Gastroesophageal sphincter (tissue), 4 donors: ENCODE measurements at places on chromosomes 6 and 20. TPM values are rescaled to one million over a fixed set of nuclear protein-coding genes. Genes with fewer than 3 reads are reported as not detected.

- ATAC-seq: peak; percentile 70
Observed at GRCh38 chr6:15879371-15880261, 216.8 kb upstream of the DTNBP1 start.

SLC52A3 gene
- 0.67 TPM for total RNA-seq

SIM1 gene
- not detected for total RNA-seq

TCP11 gene
- total RNA-seq: not detected

DNA sequence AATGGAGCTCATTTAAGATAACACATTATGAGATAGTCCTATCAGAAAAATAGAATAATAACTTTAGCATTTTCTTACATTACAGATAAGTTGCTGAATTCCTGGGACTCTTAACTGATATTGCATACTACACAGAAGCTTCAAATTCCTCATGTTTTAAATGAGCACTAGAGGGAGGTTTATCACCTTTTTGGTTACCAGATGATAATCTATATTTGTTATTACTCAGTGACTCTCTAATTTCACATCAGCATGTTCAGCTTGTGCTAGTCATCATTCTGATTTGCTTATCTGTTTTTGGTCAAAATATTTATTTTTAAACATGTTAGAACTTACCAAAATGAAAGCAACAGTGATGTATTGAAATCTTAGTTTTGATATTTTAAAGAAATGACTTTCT lies 20.5 kb upstream of the GJA10 start:
- no peak for ATAC-seq

DNA sequence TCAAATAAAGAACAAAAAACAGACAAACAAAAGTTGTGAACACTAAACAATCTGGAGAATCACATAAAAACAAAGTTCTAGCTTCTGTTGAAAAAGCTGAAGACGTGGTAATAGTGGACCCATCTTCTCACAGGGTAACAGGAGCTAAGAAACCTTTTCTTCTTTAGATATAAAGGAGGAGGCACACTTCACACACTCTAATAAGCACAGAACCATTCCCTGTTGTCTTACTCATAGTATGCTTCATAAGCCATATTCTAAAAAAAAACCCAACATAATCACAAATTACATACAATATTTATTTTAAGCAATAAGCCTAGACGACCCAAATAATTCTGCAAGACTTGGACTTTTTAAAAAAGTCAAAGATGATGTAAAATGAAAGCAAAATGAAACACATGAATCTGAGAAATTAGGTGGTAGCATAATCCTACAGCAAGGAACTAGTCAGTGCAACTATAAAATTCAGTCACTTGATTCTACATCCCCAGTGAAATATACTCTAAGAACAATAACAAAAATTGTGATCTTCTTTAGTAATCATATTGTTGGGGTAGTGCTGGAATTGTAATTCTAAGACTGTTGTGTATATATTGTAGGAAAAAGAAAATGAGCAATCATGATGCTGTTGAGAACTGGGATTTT lies 15.6 kb downstream of the SRPK1 start:
- no peak for ATAC-seq

DNA sequence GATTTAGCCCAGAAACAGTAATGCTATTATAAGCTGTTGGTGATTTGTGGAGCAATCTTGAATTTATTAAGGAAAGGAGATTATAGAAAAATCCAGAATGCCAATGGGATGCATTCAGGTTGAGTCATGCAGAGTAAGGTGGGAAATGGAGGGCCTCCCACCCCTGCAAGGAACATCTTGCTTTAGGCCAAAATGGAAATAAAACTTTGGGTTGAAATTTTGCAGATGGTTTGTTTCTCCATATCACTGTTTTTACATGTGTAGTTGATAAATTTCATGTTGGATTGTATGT lies 152.4 kb downstream of the BCAS1 start:
- no peak for ATAC-seq

- no peak for ATAC-seq
Observed at GRCh38 chr6:5159162-5159561, 74.0 kb downstream of the PPP1R3G start.

GRCh38 chr6:10857259-10857658 lies 18.9 kb upstream of the MAK start:
- ATAC-seq: no peak

GRCh38 chr6:52144196-52145076 lies 41.7 kb upstream of the IL17A start:
- ATAC-seq: no peak

DNA sequence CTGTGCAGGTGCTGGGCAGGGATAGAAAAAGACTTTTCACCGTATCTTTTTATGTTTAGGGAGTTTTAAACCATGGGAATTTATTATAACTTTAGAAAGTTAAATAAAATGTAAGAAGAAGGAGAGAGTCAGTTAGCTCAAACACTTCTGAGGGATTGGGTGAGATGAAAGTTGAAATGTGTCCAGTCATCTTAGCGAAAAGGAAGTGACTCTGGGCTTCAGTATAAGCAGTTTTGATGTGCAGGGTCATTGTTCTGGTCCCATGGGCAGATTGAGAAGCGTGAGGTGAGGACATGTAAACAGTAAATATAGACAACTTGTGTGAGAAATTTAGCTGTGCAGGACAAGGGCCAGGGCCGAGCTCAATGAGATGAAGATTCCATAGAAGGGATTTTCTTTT lies 66.9 kb downstream of the TOX2 start:
- ATAC-seq: no peak

DNA sequence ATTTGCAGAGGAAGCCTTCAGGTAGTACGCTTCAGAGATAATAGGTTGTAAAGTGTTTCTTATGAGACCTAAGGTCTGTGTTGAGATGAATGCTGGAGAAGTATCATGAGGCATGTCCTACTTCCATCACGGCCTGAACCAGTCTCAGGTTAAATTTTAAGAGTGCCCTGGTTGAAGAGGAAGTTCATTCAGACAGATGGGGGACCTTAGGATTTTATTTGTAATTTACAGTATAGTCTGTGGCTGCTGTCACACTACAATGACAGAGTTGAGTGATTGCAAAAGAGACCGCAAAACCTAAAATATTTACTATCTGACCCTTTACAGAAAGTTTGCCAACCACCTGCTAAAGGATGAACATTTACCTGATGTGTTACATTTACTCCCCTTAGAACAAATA lies 70.9 kb downstream of the UST start:
- no peak for ATAC-seq

ATP5F1E gene
- 40.6 TPM for total RNA-seq

DNA sequence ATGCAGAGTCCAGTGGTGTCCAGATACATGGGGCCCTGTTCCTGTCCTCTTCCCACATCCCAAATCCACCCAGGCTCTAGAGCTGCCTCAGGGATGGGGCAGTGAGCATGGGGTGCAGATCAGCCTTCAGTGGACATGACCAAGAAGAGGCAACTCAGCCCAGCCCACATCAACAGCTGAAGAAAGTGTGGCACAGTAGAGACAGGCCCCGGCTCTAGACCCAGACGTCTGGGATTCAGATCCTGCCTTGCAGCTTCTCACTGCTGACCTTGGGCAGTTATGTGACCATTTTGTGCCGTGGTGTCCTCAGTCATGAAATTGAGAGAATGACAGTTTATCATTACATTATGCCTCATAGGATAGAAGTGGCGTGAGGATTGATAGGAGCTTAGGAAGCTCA lies 54.6 kb upstream of the CST7 start:
- no peak for ATAC-seq

DNA sequence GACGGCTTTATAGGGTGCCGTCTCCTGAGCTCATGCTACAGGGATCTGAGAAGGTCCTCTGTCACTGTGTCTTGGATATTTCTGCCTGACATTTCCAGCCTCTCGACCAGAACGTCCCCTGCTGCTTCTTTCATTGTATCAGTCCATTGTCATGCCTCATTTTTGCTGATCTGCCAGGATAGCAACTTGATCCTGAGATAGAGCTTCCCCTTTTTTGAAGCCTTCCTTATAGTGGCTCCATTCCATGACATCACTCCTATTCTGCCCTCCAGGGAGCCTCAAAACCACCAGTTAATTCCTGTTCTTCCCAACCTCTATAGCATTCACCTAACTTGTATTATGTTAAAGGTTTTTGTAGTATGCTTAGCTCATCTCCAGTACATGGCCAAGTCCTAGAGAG lies 431.8 kb upstream of the NOX3 start:
- no peak for ATAC-seq

TRAPPC3L gene
- not detected for total RNA-seq

DNA sequence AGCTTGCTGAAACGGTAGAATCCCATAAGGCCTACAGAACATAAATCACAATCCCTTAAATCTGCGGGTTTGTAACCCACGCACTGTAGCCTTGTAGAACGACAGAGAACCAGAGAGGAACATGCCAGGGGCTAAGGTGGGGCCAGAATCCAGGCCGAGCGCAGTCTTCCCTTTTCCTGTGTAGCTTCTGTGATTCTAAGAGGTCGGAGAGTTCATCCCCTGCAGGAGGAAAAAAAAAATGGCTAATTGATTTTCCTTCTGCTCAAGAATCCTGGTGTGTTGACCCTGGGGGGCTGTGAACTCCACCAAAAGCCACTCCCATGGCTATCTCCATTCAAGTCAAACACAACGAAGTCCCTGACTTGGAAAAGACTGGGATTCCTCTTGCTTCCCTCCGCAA lies 96.3 kb downstream of the SPTLC3 start:
- ATAC-seq: no peak

DNA sequence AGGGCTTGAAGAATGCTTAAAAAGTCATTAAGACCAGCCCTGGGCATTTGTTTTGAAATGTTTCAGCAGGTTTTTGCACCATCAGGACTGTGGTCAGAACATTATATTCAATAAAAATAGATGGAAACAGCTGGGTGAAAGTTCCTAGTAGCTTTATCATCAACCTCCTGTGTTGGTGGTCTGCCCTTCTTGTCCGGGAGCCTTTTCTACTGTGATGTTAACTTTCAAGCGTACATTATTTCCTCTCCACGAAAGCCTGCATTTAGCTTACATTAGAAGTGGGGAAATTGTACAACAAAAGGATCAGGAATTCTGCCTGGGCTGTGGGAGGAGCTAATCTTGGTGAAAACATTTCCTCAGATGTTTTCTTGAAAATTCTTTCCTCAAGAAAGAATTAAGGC lies 71.1 kb downstream of the LAMA4 start:
- no peak for ATAC-seq
